ENCODE measurements at places on chromosomes 7 and 10.

DNA sequence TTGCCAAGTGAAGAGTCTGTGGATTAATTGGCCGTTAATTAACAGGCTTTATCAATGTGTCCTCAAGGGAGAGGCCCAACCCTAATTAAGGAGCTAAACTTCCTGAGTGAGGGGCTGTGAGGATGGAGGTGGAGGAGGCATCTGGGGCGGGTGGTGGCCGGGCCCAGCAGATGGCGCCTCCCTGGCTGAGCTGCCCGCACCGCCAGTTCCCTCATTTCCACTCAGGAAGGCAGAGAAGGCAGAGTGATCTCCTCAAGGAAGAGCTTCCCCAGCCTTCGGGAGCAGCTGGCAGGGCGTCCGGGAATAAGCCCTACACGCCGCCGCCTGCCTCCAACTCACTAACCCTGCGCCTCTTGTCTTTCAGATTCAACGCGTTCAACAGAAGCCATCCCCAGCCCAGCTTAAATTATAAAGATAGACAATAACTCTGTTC is 112.2 kb downstream of the CYTH3 start:
- DNase-seq = no peak

- DNase-seq = no peak
Observed at GRCh38 chr10:97069576-97070362, 116.0 kb downstream of the SLIT1 start.

DNA sequence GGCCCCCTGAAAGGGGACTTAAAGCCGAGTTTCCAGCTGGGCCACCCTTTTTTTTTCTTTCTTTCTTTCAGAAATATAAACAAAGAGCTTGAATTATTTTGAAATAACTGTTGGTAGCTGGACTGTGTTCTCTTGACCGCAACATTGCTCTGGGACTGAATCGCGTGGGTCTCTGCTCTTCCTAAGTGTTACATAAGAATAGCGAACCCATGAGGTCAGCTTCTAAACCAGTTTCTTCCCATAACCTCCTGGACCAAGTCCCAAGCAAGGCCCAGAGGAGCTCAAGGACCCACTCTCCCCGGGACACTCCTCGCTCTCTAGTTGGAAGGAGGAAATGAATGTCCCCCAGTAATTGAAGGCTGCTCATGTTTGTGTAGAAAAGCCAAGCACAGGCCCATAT is 91.1 kb downstream of the CXCL12 start:
- no peak for DNase-seq

- no peak for DNase-seq
Observed at GRCh38 chr7:10708447-10708846, 265.2 kb upstream of the PHF14 start.

- DNase-seq = no peak
Observed at GRCh38 chr7:72781631-72782030, 46.4 kb downstream of the TYW1B start.

DNA sequence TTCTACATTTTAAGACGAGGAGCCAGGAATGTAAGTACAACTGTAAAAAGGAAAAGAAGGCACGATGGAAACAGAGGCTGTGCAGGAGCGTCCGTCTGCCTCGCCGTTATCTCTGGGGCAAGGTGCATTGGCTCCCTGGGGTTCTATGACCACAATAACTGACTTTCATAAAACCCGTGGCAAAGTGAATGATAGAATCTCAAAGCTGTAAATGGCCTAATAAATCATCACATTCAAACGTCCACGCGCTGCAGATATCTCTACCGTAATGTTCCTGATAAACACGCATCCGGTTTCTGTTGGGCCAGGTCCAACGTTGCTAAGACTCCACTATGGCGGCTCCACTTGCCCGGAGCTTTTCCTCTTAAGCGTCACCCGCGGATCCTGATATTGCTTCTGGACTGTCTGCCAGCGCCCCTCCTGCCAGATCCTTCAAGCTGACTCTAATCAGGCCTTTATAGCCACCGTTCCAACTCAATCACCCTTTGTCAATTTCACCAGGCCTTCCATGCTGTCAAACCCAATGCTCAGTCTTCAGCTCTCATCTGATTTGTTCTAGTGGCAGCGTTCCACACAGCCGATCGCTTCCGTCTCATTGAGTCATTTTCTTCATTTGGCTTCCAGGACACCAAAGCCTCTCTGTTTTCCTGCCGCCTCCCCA is 265.6 kb upstream of the FOXK1 start:
- no peak for DNase-seq

GRCh38 chr10:72912736-72913135 is 19.2 kb downstream of the OIT3 start:
- no peak for DNase-seq
